Activated CD4-positive, alpha-beta T cell treated with anti-CD3 and anti-CD28 coated beads, Interleukin-2, amount 50 U/mL, for 4 hours (primary cell): ENCODE measurements at places on chromosomes 12 and 14.

- no peak for DNase-seq
These were observed 6.8 kb upstream of the PSMA6 start for GRCh38 chr14:35285168-35286002.

GRCh38 chr14:50399251-50400032 is 2.8 kb upstream of the CDKL1 start:
- no peak for DNase-seq

DNA sequence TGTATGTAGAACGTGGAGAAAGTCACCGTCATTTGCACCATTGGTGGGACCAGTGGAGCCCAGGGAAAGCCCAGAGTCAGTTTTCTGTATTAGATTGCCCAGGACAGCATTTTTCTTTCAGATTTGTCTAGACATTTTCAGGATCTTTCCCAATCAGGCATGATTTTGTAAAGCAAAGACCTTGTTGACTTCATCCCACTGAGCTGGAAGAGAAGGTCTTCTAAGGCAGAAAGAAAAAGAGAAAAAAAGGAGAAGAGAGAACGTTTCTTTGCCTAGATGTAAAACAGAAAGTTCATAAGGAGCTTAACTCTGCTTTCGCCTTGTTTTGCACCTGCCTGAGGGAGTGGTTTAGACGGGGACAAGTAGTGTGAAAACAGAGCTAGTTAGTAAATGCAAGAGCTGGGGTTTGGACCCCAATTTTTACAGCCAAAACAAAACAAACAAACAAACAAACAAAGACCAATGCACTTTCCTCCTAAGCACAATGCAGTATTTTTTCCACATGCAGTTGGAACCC is 273.1 kb downstream of the ZFP36L1 start:
- no peak for DNase-seq

DNA sequence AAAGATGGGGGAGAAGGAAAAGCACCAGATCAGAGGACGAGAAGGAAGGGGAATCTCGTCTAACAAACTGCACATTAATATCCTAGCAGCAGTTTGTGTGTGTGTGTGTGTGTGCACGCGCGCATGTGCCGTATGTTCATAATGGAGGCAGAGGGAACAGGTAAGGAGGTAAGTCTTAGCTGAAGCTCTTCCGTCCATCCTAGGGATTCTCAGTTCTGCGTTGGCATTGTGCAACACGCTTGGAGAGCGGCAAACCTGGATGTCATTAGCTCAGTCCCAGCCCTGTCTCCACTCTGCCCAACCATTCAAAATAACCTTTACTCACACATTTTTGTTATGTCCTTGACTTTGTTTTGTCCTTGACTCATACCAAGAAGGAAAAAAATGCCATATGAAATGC is 1.6 kb upstream of the C1R start:
- DNase-seq, result no peak

GRCh38 chr12:71640316-71640715 is 23.3 kb downstream of the ZFC3H1 start:
- DNase-seq, result no peak

- no peak for DNase-seq
These were observed 5.5 kb upstream of the ZNF641 start for GRCh38 chr12:48356041-48356768.

DNA sequence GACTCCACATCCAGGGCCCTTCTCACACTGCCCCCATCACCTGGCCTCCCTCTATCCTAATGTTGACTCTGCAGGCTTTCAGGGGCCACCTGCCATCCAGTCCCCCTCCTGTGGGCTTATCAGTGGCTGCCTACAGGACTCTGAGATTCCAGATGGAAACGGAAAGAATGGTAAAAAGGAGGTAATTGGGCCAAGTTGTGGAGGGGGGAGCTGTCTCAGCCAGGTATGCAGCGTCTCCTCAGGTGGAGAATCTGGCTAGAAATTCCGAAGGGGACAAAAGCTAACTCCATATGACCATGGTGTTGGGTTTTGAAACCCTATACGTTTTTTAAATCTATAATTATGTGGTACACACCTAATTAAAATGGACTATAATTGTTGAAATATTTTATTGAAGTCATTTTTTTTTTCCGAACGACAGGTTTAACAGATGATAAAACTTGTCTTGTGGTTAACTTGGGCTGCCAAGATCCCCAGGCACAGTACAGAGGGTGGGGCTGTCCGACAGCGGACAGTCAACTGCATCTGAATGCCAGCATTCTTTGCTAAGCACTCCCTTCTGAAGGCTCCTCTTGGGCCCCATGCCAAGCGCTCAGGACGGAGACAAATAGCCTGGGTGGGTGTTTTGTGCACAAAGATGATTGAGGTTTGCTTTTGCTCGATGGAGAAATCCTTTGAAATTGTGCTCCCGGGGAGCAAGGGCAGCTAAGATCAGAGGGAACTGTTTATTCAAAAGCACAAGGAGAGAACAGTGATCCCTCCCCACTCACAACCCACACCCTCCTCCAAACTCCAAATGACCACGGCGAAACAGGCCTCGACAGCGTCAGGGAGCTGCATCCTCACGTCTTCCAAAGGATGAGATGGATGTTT is 365.6 kb downstream of the BCL11B start:
- DNase-seq, result no peak

DNA sequence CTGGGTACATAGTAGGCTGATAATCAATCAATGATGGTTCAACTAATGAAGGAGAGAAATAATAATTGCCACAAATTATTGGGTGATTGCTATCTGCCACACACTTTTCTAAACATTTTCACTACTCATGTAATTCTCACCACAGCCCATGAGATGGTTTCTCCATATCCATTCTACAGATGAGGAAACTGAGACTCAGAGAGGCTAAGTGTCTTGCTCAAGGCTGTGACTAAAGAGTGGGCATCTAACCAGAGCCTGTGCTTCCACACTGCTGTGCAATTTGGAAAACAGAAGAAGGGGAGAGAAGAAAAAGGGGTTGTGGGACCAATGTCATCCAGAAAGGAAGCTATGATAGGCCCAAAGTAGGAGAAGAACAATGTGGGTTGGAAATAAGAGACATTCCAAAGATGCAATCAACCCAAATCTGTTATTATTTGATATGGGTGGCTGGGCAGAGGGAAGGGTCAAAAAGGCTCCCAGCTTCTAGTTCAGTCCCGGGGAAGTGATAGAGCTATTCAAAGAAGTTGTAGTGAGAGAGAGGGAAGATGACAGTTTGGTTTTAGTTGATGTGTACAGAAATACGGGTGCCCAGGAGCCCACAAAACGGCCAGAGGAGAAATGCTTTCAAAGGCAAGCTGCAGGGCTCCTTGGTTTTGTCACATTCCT is 483 bp upstream of the NR1H4 start:
- no peak for DNase-seq

DNA sequence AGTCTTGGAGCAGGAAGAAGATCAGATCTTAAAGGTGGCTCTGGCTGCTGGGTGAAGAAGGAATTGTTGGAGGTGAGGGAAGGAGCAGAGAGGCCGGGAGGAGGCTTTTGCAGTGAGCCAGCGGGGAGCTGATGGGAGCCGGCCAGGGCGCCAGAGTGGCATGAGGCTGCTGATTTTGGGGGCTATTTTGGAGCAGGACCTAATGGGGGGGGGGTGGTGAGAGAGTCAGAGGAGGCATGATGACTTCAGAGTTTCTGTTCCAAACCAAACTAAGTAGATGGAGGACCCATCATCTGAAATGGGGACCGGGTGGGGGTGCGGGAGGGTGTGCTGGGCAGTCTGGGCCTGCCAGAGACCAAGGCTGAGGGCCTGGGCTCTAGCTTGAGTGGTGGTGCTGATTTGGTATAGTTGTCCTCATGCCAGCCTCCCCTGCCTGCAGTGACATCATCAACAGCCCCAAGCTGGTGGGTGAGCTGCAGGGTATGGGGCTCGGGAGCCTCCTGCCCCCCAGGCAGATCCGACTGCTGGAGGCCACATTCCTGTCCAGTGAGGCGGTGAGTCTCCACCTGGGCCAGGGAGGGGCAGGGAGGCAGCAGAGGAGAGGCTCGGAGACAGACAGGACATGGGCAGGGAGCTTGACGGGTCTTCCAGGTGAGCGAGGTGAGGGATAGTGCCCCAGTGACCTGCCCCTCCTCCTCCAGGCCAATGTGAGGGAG is 6.2 kb downstream of the TNFAIP2 start:
- no peak for DNase-seq

- DNase-seq, result no peak
These were observed 122.2 kb upstream of the RTL1 start for GRCh38 chr14:101025696-101026095.

GRCh38 chr12:117330441-117331113 is 30.8 kb downstream of the NOS1 start:
- no peak for DNase-seq

- DNase-seq, result no peak
These were observed 101.9 kb downstream of the GAS2L3 start for GRCh38 chr12:100675432-100675831.

- DNase-seq, result no peak
These were observed 669 bp downstream of the TSPAN11 start for GRCh38 chr12:30927222-30927611.

DNA sequence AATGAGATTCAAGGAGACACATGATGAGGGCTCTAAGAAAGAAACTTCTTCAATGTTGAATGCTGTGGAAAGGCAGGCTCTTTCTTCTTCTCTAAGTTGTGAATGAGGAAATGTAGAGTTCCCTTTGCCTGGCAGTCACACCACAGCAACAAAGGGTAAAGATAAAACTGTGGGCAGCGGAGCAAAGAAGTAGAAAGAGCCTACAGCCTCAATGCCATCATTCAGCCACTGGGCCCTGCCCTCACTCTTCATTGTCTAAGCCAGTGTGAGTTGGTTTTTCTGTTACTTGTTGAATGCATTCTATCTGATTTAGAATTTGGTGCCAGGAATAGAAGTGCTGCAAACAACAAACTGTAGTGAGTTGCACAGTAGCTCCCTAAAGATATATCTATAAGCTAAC is 12.2 kb downstream of the SDR9C7 start:
- DNase-seq, result no peak

- no peak for DNase-seq
These were observed 58.4 kb upstream of the SAV1 start for GRCh38 chr14:50726372-50727107.
